ENCODE measurements at places on chromosomes 13 and 19. TPM values are rescaled to one million over a fixed set of nuclear protein-coding genes. Genes with fewer than 3 reads are reported as not detected.

DNA sequence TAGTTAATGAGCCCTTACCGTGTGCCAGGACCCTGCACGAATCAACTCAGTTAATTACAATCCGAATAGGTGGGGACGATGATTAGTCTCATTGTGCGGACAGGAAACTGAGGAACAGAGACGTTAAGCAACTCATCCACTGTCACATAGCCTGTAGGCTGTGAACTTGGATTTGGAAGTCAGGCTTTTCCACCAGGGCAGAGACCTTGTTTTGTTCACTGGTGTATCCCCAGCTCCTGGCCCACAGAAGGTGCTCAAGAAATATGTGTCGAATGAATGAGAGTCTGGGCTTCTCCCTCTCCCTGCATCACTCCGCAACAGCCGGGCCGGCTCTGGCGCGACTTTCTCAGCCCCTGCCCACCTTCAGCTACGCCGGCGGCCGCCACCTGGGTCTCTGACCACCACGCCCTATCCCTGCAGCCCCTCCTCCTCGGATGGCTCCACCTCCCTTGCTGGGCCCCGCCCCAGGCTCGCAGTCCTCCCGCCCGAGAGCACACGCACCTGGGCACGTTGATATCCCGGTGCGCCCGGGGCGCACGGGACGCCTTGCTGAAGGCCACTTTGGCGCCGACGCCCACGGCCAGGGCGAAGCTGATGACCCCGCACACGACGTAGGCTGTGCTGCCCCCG, 1.3 kb downstream of the SHISA7 start:
- DNase-seq: no peak

KLK4 gene
- not detected for total RNA-seq

LCP1 gene
- total RNA-seq: 0.99 TPM

MED25 gene
- 19.4 TPM for total RNA-seq

C3 gene
- total RNA-seq: 93.5 TPM
